Fibroblast of villous mesenchyme (primary cell): ENCODE measurements at places on chromosomes 12 and 14. TPM values are rescaled to one million over a fixed set of nuclear protein-coding genes. Genes with fewer than 3 reads are reported as not detected.

HCAR1 gene
- 0.43 and 0.97 TPM in 2 replicates for total RNA-seq

BCL2L14 gene
- not detected in 2 replicates for total RNA-seq

PDZRN4 gene
- total RNA-seq = not detected in 2 replicates

NELL2 gene
- total RNA-seq = 0.86 TPM in 1 of 2 replicates, not detected in the other

SPIC gene
- not detected in 2 replicates for total RNA-seq

RNASE4 gene
- 6.9 and 7.4 TPM in 2 replicates for total RNA-seq

WSCD2 gene
- total RNA-seq = under 0.01 TPM in 1 of 2 replicates, not detected in the other

OTX2 gene
- not detected in 2 replicates for total RNA-seq

STYK1 gene
- under 0.01 and 0.86 TPM in 2 replicates for total RNA-seq

NTS gene
- total RNA-seq = under 0.01 TPM in 2 replicates

RACGAP1 gene
- 36.1 and 69.1 TPM in 2 replicates for total RNA-seq

WNT5B gene
- 78.2 and 98.2 TPM in 2 replicates for total RNA-seq

PLEK2 gene
- 2.2 and 4.5 TPM in 2 replicates for total RNA-seq

SLC6A12 gene
- not detected in 2 replicates for total RNA-seq

ARPC3 gene
- total RNA-seq = 259 and 354 TPM in 2 replicates

CCDC175 gene
- total RNA-seq = not detected in 2 replicates

KRT77 gene
- not detected in 2 replicates for total RNA-seq

KCNJ8 gene
- total RNA-seq = 5.2 and 19.4 TPM in 2 replicates

KLHDC1 gene
- total RNA-seq = 2.6 and 3.0 TPM in 2 replicates

DERA gene
- 46.2 and 53.1 TPM in 2 replicates for total RNA-seq

KRT78 gene
- total RNA-seq = not detected in 2 replicates

HCAR2 gene
- total RNA-seq = under 0.01 TPM in 1 of 2 replicates, not detected in the other

NPFF gene
- not detected in 2 replicates for total RNA-seq

PIANP gene
- not detected in 2 replicates for total RNA-seq

NEUROD4 gene
- total RNA-seq = not detected in 2 replicates

LAG3 gene
- 0.43 and 0.64 TPM in 2 replicates for total RNA-seq

RAD52 gene
- total RNA-seq = 10.3 and 15.1 TPM in 2 replicates

RPGRIP1 gene
- total RNA-seq = under 0.01 TPM in 1 of 2 replicates, not detected in the other

DYNC1H1 gene
- total RNA-seq = 336 and 518 TPM in 2 replicates

CHPT1 gene
- total RNA-seq = 24.8 and 35.4 TPM in 2 replicates

ANP32D gene
- total RNA-seq = not detected in 2 replicates

RPL10L gene
- total RNA-seq = 0.43 TPM in 1 of 2 replicates, not detected in the other

OR9K2 gene
- total RNA-seq = not detected in 2 replicates

DPPA3 gene
- not detected in 2 replicates for total RNA-seq

ST8SIA1 gene
- total RNA-seq = 0.43 and 1.3 TPM in 2 replicates

OAS2 gene
- 2.3 and 5.6 TPM in 2 replicates for total RNA-seq

PDE3A gene
- total RNA-seq = 3.9 and 7.1 TPM in 2 replicates

ACOT2 gene
- 26.8 and 48.0 TPM in 2 replicates for total RNA-seq

RHNO1 gene
- 28.3 and 38.0 TPM in 2 replicates for total RNA-seq

NANOG gene
- not detected in 2 replicates for total RNA-seq

ACVRL1 gene
- total RNA-seq = 10.8 and 18.0 TPM in 2 replicates

RAD9B gene
- 0.64 and 1.3 TPM in 2 replicates for total RNA-seq

KRT3 gene
- not detected in 2 replicates for total RNA-seq

KRT71 gene
- total RNA-seq = not detected in 2 replicates

TAOK3 gene
- 31.2 and 34.5 TPM in 2 replicates for total RNA-seq

IGF1 gene
- under 0.01 and 0.64 TPM in 2 replicates for total RNA-seq

AP4S1 gene
- total RNA-seq = 5.6 and 6.1 TPM in 2 replicates

KICS2 gene
- 8.2 and 9.0 TPM in 2 replicates for total RNA-seq

CCDC60 gene
- total RNA-seq = not detected in 2 replicates
